MG63 (cell line): ENCODE measurements at places on chromosomes 13 and 19. TPM values are rescaled to one million over a fixed set of nuclear protein-coding genes. Genes with fewer than 3 reads are reported as not detected.

The PSG2 gene
- total RNA-seq: not detected in 2 replicates

The BEST2 gene
- 0.30 TPM in 1 of 2 replicates, not detected in the other for total RNA-seq

The C19orf85 gene
- total RNA-seq: not detected in 2 replicates

The LILRB5 gene
- not detected in 2 replicates for total RNA-seq
